Hematopoietic multipotent progenitor cell treated with erythropoietin and hydrocortisone succinate and interleukin-3 and kit ligand, for 8 days (in vitro differentiated cells): ENCODE measurements at places on chromosomes 6 and 20.
A peak's percentile ranks its signal among the peaks of the same experiment; 100 is the strongest.

DNA sequence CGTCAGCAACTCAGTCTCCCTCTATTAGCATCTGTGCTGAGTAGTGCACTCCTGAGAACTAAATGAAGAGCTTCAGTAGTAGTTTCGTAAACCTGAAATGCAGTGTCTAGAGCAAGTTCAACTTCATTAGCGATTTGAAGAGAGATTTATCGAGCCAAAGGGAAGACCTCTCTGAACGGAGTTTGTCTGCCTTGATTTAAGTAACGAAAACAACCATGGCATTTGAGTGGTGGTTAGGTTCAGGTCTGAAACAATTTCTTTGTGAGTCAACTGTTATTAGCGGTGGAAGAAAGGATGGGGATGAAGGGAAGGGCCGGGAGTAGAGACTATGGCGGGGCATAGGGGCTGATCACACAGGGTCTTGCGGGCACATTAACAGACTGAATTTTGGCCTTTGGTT, 150.5 kb downstream of the BCAS1 start:
- no peak for DNase-seq

GRCh38 chr6:9025228-9025627, 589.9 kb upstream of the SLC35B3 start:
- DNase-seq = no peak

- peak; percentile 79 for DNase-seq
Observed at GRCh38 chr6:118896339-118897136, 2.6 kb downstream of the ASF1A start.

DNA sequence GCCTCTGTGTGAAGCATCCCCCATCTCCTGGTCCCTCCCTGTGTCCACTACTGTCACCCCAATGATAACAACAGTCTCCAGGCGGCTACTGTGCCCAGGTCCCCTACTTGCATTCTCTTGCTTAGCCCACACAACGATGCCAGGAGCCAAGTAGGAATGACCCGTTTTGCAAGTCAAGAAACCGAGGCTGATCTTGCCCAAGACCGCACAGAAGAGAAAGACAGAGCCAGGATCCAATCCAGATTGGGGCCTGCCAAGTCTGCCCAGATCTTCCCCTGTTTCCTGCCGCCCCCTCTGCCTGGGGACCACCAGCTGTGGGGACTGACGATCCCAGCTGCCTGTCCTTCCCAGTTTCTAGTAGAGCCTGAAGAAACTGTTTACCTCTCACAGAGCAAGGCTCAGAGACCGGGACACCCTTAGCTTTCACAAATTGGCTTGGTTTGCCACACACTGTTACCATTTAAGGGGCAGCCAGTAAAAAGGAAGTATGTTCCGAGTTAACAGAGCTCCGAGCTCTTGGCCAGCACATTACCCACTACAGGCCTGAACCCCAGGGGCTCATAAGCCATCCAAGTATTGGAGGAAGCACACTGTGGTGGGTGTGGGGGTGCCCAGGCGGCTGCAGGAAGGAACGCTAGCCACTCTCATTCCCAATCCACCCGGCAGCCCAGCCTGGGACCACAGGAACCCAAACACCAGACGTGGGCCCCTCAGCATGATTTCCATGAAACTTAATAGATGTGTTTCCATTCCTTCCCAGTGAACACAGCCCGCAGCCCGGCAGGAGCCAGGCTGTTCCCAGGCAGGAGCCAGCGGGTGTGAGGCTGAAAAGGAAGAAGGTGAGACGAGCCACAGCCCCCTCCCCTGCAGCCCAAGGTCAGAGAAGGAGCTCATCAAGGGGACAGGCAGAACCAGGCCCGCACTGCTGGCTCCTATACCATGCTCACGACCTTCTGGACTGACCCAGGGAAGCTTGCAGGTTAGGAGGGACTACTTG, 7.9 kb downstream of the KIAA1755 start:
- no peak for DNase-seq

- no peak for DNase-seq
Observed at GRCh38 chr6:6760002-6760401, 171.5 kb downstream of the LY86 start.

DNA sequence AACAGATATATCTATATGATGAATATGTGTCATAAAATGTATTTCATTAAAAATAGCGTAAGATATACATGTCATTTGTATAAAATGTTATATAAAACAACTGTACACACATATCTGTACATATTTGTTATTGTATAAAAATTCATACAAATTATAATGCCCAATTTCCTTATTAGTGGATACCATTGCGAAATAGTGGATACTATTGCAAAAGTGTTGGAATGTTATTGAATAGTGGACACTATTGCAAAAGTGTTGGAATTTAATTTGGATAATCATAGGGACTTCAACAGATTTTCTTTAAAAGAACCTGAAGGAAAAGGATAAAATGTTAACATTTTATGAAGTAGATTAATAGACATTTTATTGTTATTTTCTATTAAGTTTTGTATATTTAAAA, 487.4 kb downstream of the HAO1 start:
- no peak for DNase-seq

- no peak for DNase-seq
Observed at GRCh38 chr6:75892384-75892783, 143.3 kb downstream of the MYO6 start.

GRCh38 chr6:72324591-72324990, 297.3 kb upstream of the KCNQ5 start:
- no peak for DNase-seq

DNA sequence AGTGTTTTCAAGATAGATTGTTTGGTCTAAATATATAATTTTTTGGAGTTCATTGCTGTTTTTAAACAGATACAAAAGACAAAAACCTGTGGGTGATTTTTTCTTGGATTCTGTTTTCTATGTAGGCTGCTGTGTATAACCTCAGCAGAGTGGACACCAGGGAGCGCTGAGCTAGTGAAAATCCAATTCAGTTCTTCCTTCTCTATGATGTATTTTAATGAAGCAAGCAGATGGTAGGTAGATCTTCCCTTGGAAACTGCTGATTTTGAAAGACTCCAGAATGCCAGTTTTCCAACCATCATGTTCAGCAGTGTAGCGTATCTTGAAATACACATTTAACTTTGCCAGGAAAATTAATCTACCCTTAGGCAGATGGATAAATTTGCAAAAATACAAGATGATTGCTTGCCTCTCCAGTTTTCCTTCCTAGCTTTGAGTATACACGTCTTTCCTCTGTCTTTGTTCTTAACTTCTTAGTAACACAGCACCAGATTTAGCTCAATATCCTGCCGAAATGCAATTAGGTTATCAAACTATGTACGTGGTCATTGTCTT, 178.0 kb downstream of the PHF3 start:
- no peak for DNase-seq

GRCh38 chr6:43335469-43335868, 26.8 kb upstream of the CRIP3 start:
- DNase-seq = no peak

DNA sequence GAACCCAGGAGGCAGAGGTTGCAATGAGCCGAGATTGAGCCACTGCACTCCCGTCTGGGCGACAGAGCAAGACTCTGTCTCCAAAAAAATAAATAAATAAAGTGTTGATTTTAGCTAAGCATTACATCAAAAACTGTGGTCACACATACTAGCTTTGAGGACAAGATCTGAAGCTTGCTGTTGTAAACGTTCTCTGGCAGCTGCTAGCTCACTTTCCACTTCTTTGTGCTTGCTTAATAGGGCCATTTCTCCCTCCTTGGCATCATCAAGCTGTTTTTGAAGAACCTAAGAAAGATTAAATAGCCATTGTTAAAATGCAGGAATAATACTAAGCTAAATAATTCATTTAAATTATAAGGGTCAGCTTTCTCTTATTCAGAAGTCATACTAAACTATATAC, 55.7 kb downstream of the FAM184A start:
- DNase-seq = no peak

- no peak for DNase-seq
Observed at GRCh38 chr20:34375977-34376430, 12.9 kb downstream of the ITCH start.

- DNase-seq = no peak
Observed at GRCh38 chr6:151029970-151030369, 164.5 kb downstream of the MTHFD1L start.

GRCh38 chr20:21693322-21693721, 12.1 kb upstream of the PAX1 start:
- peak; percentile 9 for DNase-seq

- no peak for DNase-seq
Observed at GRCh38 chr20:15619816-15620215, 953.4 kb downstream of the KIF16B start.

DNA sequence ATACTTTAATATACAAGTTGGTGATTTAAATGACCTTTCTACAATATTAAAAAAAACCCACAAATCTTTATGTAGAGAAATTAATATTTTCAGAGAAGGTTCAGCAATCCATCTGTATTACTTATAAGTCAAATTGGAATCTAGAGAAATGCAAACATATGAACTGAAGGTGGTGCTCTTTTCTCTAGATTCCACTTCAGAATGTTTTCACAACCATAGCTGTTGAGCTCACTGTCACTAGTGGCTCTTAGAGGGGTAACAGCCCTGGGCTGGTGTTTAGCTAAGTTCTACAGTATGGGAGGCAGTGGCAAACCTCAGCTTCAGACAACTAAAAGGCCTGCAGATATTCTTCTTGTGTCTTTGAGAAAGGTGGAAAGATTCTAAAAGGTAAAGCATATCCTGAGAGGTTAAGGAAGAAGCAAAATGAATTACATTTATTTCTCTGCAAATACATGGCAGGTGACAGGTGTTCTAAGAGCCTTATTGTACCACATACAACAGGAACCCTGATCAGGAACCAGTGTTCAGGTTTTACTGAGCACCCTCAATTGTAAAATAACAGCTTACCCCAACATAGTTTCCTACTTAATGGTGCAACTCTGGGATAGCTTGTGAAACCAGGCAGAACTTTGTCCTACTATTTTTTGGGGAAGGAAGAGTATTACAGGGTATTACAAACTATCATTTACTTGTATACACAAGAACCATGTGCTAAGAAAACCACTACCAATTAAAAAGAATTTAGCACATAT, 56.6 kb upstream of the SAMHD1 start:
- DNase-seq = peak; percentile 25

DNA sequence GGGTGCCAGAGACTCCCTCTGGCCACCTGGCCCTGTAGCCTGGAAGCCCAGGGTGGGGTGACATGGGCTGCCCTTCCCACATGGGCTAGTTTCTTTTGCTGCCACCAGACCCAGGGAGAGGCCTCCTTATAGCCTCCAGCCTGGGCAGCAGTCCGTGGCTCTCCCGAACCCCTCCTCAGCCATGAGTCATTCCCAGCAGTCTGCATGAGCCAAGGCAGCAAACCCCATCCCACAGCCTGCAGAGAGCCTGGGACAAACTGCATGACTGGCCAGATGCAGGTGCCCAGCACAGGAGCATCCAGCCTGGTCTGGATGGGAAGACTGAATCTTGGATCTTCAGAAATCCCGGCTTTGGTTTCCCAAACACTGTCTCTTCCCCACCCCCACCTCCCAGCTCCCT, 75.7 kb downstream of the MRPL14 start:
- DNase-seq = no peak

GRCh38 chr20:41119614-41120561, 17.5 kb upstream of the PLCG1 start:
- DNase-seq = no peak

DNA sequence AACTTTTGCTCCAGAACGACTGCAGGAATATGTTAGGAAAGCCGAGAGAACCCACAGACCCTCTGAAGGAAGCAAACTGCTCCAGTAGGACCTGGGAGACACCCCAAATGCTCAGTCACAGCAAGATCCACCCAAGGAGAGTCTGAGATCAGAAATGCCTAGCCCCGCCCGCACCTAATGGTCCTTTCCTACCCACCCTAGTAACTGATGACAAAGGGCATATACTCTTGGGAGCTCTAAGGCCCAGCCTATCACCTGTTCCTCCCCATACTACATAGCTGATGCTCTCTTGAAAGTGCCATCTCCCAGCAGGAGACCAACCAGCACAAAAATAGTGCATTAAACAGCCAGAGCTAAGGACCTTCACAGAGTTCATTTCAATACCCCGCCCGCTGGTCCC, 67.6 kb downstream of the CD2AP start:
- no peak for DNase-seq

DNA sequence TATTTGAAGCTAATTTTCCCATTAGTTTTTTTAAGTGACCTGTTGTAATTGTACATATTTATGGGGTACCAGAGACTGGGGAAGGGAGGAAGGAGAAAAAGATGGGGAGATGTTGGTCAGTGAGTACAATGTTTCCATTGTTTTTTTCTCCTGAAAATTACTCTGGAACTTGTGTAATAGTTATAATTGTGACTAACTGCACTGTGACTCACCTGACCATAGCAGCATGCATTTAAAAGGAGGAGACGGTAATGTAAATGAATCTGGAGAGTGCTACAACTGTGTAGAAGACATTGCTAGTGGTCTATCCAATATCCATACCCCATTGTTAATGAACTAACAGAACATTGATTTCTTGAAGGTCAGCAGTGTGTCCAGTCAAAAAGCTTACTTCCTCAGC, 133.4 kb downstream of the RFPL4B start:
- no peak for DNase-seq

DNA sequence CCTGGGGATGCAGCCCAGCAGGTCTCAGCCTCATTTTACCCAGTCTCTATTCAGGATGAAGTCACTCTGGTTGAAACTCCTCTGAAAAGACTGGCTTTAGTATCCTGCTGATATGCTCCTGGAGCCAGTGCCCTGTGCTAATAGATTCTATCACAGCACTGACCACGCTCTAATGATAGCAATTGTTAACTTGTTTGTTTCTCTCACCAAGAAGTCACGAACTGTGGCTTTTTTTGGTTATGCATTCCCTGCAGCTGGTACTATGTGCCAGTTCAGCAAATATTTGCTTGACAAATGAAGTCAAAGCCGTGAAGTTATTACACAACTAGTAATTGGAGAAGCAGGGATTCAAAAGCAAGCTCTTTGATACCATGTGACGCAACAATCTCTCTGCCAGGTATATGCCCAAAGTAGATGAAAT, 754.6 kb downstream of the KIF16B start:
- DNase-seq = no peak

- no peak for DNase-seq
Observed at GRCh38 chr6:1491591-1492319, 102.4 kb downstream of the FOXF2 start.

DNA sequence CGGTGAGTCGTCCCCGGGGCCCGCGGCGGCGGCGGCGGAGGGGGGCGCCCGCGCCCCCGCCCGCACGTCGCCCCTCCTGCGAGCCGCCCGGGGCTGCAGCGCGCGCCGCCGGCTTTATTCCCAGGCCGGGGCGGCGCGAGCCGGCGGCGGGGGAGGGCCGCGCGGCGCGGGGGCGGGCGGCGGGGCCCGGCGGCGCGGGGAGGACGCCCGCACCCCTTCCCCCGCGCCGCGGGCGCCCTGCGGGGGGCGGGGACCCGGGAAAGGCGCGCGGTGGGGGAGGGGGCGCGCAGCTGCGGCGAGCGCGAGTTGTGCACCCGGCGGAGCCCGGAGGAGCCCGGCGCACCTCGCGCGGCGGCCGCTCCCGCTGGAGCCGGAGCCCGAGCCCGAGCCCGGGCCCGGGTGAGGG, 646 bp downstream of the HMGA1 start:
- no peak for DNase-seq

DNA sequence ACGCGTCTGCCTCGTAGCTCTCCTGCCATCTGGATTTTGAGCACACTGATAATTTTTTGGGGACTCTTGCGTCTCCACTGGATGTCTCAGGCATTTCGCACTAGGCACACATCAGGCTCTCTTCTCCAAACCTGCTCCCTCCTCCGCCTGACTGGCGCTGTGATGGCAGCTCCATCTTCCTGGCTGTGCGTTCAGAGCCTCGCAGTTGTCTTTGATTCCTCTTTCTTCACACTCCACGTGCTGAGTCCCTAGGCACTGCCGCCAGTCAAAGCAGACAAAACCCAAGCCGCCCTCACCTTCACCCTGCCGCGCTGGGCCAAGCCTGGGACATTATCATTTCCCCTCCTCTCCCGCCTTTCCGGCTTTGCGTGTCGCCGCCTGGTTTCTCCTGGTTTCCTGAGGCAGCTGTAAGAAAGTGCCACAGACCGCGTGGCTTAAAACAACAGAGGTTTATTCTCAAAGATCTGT, 778 bp downstream of the PSMG4 start:
- DNase-seq = peak; percentile 69
